AG04449 (cell line): ENCODE measurements at places on chromosomes 11 and 22.

- no peak for DNase-seq
These were observed 190.7 kb downstream of the UVRAG start for GRCh38 chr11:76005756-76006155.

DNA sequence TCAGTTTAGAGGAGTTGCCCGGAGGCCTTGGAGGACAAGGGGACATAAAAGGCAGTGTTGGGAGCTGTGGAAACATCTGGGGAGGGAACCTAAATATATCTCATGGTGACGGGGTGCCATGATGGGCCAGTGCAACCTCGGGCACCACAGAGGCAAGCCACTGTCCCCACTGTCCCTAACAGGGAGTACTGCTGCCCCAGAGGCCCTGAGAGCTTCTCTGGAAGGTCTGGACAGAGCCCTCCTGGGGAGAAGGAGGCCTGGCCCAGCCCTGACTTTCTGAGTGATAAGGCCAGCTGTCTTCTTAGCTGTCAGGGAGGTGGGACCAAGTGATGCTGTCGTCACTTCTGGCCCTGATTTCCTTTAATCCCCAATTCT lies 5.5 kb upstream of the P2RY6 start:
- DNase-seq, result no peak

GRCh38 chr11:36356201-36356600 lies 60.1 kb downstream of the PRR5L start:
- no peak for DNase-seq

DNA sequence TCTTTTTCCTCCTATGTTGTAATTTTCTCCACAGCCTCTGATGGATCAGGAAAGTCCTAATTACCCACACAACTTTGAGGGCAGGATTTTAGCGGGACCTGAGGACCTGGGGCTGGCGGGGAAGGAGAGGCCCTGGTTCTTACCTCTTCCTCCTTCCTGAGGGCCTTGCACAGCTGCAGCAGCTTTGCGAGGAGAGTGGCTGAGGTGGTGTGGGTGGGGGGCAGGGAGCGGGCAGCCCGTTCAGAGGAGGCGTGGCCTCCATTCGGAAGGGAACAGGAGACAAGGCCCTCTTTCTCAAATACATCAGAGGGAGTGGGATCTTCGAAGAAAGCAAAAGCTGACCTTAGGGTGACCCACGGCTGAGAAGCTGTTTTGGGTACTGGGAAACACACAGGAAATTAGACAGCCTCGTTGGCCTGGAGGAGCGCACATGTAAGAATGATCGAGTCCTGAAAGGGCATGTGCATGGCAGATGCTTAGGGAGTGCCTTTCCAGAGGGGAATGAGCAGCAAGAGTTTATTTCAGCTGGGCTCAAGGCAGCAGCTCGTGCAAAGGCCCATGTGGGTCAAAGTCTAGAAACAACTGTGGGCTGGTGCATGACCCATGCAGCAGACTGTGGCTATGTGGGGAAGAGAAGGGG lies 76.6 kb upstream of the NARS2 start:
- DNase-seq, result no peak

DNA sequence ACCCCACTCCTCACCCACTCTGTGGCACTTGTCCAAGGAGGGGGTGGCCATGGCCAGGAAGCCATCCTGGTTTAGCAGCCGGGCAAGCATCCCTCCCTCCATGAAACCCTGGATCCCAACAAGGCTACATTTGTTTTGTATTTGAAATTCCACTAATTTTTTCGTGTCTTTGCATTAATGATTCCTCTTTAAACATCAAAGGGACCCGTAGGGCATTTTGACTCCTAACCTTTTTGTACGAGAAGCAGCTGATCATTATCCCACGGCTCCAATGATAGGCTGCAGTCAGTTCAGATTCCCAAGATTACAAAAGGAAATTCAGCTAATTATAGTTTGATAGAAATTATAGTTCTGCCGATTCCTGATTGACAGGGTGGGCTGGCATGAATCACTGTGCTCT lies 10.7 kb downstream of the MYEOV start:
- DNase-seq, result no peak

GRCh38 chr11:97883086-97883485 lies 1137.7 kb upstream of the CNTN5 start:
- DNase-seq, result no peak

GRCh38 chr11:132872211-132872610 lies 660.1 kb downstream of the OPCML start:
- DNase-seq, result no peak

GRCh38 chr11:133081020-133081419 lies 451.3 kb downstream of the OPCML start:
- DNase-seq, result no peak

- DNase-seq, result no peak
These were observed 86.3 kb upstream of the NNMT start for GRCh38 chr11:114209904-114210303.

DNA sequence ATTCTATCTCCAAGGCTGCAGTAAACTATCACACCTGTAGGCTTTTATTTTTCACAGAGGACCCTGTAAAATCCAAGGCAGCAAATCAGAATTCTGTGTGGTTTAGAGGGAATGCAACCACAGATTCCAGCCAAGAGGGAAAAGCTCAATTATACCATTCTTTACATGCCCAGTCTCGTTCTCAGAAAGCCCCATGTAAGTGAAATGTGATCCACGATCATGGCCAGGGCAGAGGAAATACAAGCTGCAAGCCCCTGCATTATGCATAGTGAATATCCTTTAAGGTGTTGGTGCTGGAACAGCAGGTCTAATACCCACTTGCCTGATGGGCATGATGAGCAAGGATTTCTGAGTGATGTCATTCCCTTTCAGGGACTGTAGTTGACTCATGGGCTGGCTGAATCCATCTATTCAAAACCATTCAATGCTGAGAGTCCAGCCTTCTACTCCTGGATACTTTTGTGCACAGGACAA lies 198.7 kb upstream of the MTMR2 start:
- DNase-seq, result peak; percentile 42

GRCh38 chr11:2587132-2587930 lies 112.5 kb downstream of the KCNQ1OT1 start:
- no peak for DNase-seq

DNA sequence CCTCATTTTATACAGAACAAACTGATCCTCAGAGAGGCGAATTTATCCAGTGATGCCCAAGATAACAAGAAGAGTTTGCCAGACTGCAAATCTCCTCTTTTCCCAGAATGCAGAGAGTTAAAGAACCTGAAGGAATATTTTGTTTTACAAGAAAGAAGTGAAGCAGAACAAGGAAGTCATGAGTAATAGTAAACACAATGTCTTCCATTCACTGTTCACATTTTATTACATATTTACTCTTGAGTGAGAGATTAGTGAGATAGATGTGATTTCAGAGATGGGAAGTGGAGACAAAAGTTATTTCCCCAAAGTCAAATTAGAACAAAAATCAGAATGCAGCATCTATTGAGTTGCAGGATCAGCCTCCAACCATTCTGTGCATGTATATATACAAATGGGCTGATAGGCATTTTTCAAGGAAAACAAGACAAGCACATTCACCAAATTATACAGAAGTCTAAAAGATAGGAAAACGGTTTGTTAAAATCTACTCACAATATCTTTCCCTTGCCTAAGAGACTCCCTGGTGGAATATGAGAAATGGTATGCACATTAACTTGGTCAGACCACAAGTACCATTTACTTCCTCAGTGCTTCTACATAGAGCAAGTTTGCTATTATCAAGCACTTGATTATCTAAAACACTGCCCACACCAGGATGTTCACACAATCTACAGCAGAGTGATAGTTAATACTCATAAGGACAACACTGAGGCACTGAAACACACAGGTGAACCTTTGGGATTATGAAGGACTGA lies 12.0 kb downstream of the GUCY1A2 start:
- no peak for DNase-seq
